Endothelial cell of coronary artery (primary cell): ENCODE measurements at places on chromosomes 5 and 9. TPM values are rescaled to one million over a fixed set of nuclear protein-coding genes. Genes with fewer than 3 reads are reported as not detected.

Gene FGF10
- total RNA-seq = not detected in 2 replicates

Gene ANKRD34B
- total RNA-seq = not detected in 2 replicates

Gene DMRT3
- total RNA-seq = not detected in 2 replicates

Gene STK32A
- total RNA-seq = under 0.01 and 0.38 TPM in 2 replicates
